ENCODE measurements at places on chromosomes 11 and 22. TPM values are rescaled to one million over a fixed set of nuclear protein-coding genes. Genes with fewer than 3 reads are reported as not detected.

The PYGM gene
- total RNA-seq = 3.3 TPM

The XNDC1N gene
- total RNA-seq = 13.8 TPM

The MUC6 gene
- under 0.01 TPM for total RNA-seq

The C11orf21 gene
- 0.39 TPM for total RNA-seq

DNA sequence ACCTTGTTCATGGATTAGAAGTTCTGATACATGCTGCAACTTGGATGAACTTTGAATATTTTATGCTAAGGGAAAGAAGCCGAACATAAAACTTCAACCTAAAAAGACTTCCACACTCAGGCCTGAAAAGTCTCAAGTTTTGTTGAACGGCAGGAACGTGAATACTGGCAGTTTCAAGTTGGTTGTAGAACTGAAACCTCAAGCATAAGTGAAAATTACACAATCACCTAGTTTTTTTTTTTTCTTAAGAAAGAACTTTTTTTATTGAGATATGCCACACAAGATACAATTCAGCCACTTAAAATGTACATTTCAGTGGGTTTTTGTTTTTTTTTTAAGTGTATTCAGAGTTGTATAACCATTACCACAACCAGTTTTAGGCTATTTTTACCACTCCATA, 50.8 kb upstream of the ADORA2A start:
- H3K4me1 ChIP-seq = no peaks in the 10 kb centered on the region
- peaks cover 58% of the 10 kb centered on the region for H3K36me3 ChIP-seq
- H3K4me3 ChIP-seq = no peak overlapping the region
- no peaks in the 10 kb centered on the region for H3K27me3 ChIP-seq
- H3K27ac ChIP-seq = no peak overlapping the region

The MMP1 gene
- not detected for total RNA-seq

DNA sequence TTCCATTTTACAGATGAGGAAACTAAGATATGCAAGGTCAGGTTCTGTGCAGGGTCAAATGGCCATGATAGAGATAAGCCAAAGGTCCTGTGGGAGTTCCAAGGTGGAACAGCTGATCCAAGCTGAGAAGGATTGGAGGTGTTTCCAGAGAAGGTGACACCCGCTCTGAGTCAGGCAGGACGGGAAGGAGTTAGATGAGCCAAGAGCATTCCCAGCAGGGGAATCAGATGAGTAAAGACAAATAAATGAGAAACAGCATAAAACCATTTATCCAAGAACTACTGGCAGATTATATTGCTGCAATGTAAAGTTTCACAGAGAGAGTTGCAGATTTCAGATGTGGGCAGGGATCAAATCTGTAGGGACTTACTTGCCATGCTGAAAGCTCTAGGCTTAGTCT, 18.9 kb upstream of the HEPHL1 start:
- H3K4me3 ChIP-seq = no peak overlapping the region
- H3K4me1 ChIP-seq = no peaks in the 10 kb centered on the region
- no peaks in the 10 kb centered on the region for H3K27me3 ChIP-seq
- no peak overlapping the region for H3K27ac ChIP-seq
- no peak for DNase-seq

DNA sequence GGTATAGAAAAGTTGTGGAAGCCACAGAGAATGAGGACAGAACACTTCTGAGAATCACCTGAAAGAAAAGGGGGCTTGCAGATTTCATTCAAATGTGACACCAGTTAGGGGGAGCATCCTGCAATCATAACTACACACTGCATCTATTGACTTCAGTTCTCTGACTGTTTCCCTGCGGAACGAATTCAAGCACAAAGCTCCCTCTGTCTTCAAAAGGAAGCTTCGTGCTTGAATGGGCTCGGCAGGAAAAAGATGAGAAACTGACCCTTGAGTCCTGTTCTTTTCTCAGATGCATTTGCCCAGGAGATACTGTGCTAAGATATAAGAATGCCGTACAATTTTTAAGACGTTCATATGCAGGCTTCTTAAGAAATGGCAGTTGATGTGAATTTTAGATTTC, 2000.4 kb upstream of the RAG2 start:
- no peaks in the 10 kb centered on the region for H3K36me3 ChIP-seq
- no peaks in the 10 kb centered on the region for H3K4me1 ChIP-seq
- H3K27ac ChIP-seq = no peak overlapping the region
- no peak overlapping the region for H3K4me3 ChIP-seq

The GGTLC2 gene
- not detected for total RNA-seq

DNA sequence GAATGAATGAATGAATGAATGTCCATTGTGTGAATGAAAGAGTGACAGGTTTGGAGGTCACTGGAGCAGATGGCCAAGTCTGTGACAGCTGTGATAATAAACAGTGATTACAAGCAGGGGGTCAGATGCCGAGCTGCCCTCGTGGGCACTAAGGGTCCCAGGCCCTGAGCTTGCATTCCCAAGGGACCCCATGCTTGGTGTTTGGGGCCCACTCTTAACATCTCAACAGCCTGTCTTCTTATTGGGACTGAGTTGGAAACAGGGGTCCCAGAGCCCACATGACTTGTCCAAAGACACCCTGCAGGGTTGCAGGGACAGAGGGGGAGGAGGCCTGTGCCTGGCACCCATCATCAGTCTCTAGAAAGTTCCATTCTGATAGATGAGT, 12.0 kb upstream of the ANO1 start:
- no peaks in the 10 kb centered on the region for H3K36me3 ChIP-seq
- no peak overlapping the region for H3K4me3 ChIP-seq
- no peak for DNase-seq
- H3K27me3 ChIP-seq = no peaks in the 10 kb centered on the region

GRCh38 chr11:115580927-115581680, 76.9 kb upstream of the CADM1 start:
- H3K4me3 ChIP-seq = no peak overlapping the region
- H3K4me1 ChIP-seq = no peaks in the 10 kb centered on the region
- no peaks in the 10 kb centered on the region for H3K36me3 ChIP-seq
- H3K27ac ChIP-seq = no peak overlapping the region
- H3K27me3 ChIP-seq = no peaks in the 10 kb centered on the region
- DNase-seq = peak; percentile 19

The EMID1 gene
- total RNA-seq = 9.9 TPM

- H3K4me1 ChIP-seq = no peaks in the 10 kb centered on the region
- H3K36me3 ChIP-seq = no peaks in the 10 kb centered on the region
- H3K27ac ChIP-seq = no peak overlapping the region
- no peaks in the 10 kb centered on the region for H3K27me3 ChIP-seq
Measured at GRCh38 chr22:47318041-47318737, 555.7 kb downstream of the TBC1D22A start.

DNA sequence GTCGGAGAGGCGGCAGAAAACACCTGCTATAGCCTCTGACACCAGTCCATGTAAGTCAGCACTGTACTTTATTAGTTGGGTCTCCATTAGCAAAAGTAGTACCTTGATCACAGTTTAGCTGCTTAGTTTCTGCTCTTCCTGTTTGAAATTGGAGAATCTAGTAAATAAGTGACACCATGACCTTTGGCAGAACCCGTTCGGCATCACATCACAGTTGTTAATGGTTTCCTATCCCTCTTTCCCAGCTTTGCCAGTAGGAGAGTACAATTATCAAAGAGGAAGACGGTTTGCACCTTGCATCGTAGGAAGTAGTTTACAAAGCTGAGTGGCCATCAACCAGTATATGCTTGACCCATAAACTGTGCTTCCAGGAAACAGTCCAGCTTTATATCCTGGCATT, 101.8 kb downstream of the TRIM44 start:
- H3K4me1 ChIP-seq = no peaks in the 10 kb centered on the region
- no peaks in the 10 kb centered on the region for H3K27me3 ChIP-seq
- H3K36me3 ChIP-seq = no peaks in the 10 kb centered on the region
- DNase-seq = no peak
- H3K27ac ChIP-seq = no peak overlapping the region

The PGR gene
- total RNA-seq = 2.0 TPM

The SYVN1 gene
- total RNA-seq = 48.5 TPM

GRCh38 chr22:50339945-50340879, 2.9 kb upstream of the PPP6R2 start:
- H3K36me3 ChIP-seq = no peaks in the 10 kb centered on the region
- H3K4me3 ChIP-seq = no peak overlapping the region
- DNase-seq = no peak
- no peak overlapping the region for H3K27ac ChIP-seq

The FAM181B gene
- total RNA-seq = 1.5 TPM

DNA sequence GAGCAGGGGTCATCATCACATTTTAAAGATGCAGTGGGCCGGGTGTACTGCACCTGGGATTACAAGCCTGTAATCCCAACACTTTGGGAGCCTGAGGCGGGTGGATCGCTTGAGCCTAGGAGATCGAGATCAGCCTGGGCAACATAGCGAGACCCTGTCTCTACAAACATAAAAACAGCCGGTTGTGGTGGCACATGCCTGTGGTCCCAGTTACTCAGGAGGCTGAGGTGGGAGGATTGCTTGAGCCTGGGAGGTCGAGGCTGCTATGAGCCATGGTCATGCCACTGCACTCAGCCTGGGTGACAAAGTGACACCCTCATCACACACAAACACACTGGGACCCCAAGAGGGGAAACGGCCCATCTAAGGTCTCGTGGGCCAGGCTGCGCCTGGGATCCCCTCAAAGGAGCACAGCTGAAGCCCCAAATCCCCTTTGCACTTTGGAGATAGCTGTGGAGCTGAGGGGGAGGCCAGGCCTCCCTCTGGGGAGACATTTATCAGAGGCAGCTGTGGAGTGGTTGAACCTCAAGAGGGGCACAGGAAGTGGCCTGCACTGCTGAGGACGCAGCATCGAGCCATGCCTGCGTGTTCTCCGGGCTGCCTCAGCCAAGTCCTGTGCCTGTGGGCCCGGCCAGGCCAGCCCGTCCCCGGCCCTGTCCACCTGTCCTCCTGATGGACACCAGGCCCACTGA, 27.5 kb downstream of the OSBPL5 start:
- H3K4me3 ChIP-seq = no peak overlapping the region
- peaks cover 34% of the 10 kb centered on the region for H3K4me1 ChIP-seq
- DNase-seq = no peak
- no peaks in the 10 kb centered on the region for H3K36me3 ChIP-seq
- peak overlapping the region; percentile 87 for H3K27ac ChIP-seq
- no peaks in the 10 kb centered on the region for H3K27me3 ChIP-seq

The ANO5 gene
- 0.90 TPM for total RNA-seq

GRCh38 chr11:115939104-115939730, 435.0 kb upstream of the CADM1 start:
- DNase-seq = no peak
- H3K4me1 ChIP-seq = peaks cover 6% of the 10 kb centered on the region
- H3K27ac ChIP-seq = no peak overlapping the region
- no peak overlapping the region for H3K4me3 ChIP-seq
- no peaks in the 10 kb centered on the region for H3K36me3 ChIP-seq

GRCh38 chr22:42269432-42270175, 849 bp downstream of the TCF20 start:
- H3K4me1 ChIP-seq = no peaks in the 10 kb centered on the region
- no peaks in the 10 kb centered on the region for H3K36me3 ChIP-seq
- H3K27ac ChIP-seq = peak overlapping the region; percentile 88
- no peaks in the 10 kb centered on the region for H3K27me3 ChIP-seq
- DNase-seq = no peak

DNA sequence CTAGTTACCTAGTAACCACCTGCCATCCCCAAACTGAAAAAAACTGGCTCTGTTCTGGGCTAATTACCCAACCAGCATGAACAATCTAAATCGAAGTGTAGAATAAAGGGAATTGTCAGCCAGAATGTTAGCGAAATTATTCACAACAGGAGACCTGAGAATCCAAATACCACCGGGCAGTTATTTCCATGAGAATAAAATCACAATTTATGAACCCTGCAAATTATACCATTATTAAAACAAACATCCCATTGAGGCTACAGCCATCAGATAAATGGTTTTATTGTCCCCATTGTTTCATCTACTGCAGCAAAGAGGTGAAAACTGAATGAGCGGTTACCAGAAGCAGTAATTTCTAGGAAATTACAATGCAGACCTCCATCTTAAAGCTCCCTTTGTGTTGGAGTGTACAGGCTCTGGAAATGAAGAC, 21.7 kb downstream of the FAM168A start:
- no peak for DNase-seq
- no peak overlapping the region for H3K4me3 ChIP-seq
- peaks cover 16% of the 10 kb centered on the region for H3K4me1 ChIP-seq
- H3K27me3 ChIP-seq = no peaks in the 10 kb centered on the region
- no peak overlapping the region for H3K27ac ChIP-seq
- no peaks in the 10 kb centered on the region for H3K36me3 ChIP-seq

GRCh38 chr11:63274776-63275175, 31.4 kb upstream of the SLC22A25 start:
- H3K27me3 ChIP-seq = no peaks in the 10 kb centered on the region
- no peak overlapping the region for H3K4me3 ChIP-seq
- no peaks in the 10 kb centered on the region for H3K4me1 ChIP-seq
- H3K36me3 ChIP-seq = no peaks in the 10 kb centered on the region
- DNase-seq = no peak

DNA sequence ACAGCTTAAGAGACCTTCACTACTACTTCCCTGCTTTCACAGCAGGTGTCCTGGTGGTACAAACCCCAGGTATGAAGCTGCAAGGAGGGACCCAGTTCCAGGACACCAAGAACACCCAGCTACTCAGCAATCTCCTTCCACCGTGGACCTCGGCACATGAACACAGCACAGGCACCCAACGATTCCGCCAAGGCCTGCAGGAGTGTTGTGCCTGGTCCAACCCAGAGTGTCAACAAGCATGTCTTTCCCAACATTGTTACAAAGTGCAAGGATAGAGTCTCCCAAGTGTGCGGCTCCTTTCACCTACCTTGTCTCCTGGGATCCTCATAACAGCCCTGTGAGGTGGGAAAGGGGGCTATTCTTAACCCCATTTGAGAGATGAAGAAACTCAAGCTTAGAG, 11.8 kb downstream of the PATZ1 start:
- H3K4me1 ChIP-seq = peaks cover under 1% of the 10 kb centered on the region
- no peak overlapping the region for H3K4me3 ChIP-seq
- no peak for DNase-seq
- H3K27ac ChIP-seq = no peak overlapping the region
- no peaks in the 10 kb centered on the region for H3K27me3 ChIP-seq

DNA sequence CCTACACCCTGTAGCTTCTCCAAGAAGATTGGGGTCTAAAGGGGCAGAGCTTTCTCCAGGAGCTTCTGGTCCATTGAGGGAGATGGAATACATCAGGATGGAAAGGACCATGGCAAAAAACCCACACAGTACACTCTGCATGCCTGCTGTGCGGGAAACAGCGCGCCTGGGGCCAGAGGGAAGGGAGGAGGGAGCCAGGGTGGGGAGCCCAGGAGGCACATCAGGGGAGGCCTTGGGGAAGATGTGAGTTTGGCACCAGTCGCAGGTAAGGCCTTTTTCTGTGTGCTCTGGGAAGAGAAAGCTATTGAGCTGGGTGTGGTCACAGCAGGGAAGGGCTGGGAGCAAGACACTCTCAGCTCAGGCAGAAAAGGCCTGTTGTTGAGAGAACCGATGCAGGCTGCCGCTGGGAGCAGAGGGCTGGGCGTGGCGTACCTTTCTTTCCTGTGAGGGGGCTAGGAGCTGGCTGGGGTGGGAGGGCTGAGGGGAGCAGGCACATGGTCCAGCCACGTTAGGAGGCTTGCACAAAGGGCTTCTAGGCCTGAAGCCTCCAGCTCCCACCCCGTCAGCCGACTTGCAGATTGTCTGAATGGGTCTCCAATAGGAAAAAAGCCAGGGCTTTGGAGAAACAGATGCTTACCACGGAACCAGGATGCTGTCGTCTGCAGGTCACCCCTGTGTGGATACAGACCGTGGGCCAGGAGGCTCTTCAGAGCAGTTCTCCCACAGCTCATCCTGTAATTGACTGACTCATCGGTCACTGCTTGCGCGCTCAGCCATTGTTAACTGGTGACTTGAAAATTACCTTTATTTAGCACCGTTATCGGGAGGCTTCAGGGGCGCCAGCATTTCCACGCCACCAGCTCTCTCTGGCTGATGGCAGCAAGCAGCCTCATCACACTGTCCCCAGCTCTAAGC, 237.3 kb downstream of the ST3GAL4 start:
- no peak for DNase-seq
- no peaks in the 10 kb centered on the region for H3K36me3 ChIP-seq
- H3K27ac ChIP-seq = no peak overlapping the region
- no peaks in the 10 kb centered on the region for H3K27me3 ChIP-seq
- H3K4me3 ChIP-seq = no peak overlapping the region
- H3K4me1 ChIP-seq = no peaks in the 10 kb centered on the region

Measured in tibial nerve (tissue), 4 donors.